ENCODE measurements at places on chromosomes 16 and 17.

DNA sequence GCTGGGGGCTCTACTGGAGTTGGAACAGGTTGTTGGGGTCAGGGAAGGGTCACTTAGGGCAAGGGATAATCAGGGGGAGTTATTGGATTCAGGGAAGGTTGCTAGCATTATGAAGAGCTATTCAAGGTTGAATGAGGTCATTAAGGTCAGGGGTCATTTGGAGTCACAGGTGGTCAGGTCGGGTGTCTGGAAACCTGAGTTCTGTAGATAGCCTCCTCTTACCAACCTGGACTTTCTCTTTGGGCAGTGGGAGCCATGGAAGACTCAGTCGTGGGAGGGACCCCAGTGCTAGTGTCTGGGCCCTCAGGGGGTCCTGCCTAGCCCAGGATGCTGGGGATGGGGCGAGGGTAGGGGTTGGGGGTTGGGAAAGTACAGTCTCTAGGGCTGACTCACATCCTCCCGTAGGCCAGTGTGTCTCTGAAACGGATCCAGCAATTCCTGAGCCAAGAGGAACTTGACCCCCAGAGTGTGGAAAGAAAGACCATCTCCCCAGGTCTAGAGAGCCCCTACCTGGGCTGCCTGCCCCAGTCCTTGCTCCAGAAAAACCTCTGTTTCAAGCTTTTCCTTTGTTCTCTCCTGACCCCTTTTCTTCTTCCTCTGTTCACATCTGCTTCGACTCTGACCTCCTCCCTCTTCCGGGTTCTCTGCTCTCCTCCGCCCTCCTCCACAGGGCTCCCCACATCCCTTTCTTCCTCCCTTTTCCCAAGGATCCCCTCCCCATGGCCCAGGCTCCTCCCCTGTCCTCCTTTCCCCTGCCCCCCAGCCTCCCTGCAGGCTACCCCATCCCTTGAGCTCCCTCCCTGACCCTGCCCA, 33.5 kb downstream of the ABCC3 start:
- no peak overlapping the region for H3K4me3 ChIP-seq
- peaks cover 10% of the 10 kb centered on the region for H3K4me1 ChIP-seq
- DNase-seq = no peak
- no peak overlapping the region for H3K27ac ChIP-seq
- H3K27me3 ChIP-seq = no peaks in the 10 kb centered on the region

DNA sequence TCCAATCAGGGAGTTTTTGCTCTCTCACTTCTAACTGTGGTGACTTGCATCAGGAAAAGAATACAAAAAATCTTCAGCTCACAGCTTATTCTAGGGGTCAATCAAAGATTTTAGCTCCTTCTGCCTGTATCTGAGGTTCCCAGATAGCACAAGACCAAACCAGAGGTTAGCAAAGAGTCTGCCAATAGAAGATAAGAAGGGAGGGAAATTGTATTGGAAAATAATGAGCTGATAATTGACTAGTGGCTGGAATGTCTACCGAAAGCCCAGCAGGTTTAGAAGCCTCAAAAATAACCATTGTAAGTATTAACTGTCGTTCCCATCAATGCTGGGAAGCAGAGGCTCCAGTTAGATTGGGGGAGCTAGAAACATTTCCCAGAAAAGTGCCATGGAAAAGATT, 26.3 kb downstream of the HS3ST3A1 start:
- H3K4me3 ChIP-seq = no peak overlapping the region
- H3K27me3 ChIP-seq = no peaks in the 10 kb centered on the region
- H3K36me3 ChIP-seq = no peaks in the 10 kb centered on the region
- DNase-seq = no peak

DNA sequence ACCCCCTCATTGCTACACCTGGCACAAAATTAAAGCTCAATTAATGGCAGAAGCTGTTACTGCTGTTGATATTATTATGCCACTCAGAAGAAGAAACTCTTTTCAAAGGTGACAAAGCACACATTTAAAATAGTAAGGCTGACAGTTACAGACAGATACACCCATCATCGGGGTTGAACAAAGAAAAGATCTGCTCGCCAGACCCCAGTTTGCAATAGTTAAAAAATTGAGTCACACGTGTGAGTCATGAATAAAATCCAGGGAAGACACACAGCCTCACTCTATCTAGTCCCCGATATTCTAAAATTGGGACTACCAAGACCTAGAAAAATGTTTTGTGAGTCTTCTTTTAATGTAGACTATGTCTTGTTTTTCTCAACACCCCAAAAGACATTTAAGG, 330.0 kb upstream of the SOX9 start:
- no peak overlapping the region for H3K4me3 ChIP-seq
- DNase-seq = no peak
- no peaks in the 10 kb centered on the region for H3K27me3 ChIP-seq
- peaks cover 2% of the 10 kb centered on the region for H3K4me1 ChIP-seq
- H3K27ac ChIP-seq = no peak overlapping the region

DNA sequence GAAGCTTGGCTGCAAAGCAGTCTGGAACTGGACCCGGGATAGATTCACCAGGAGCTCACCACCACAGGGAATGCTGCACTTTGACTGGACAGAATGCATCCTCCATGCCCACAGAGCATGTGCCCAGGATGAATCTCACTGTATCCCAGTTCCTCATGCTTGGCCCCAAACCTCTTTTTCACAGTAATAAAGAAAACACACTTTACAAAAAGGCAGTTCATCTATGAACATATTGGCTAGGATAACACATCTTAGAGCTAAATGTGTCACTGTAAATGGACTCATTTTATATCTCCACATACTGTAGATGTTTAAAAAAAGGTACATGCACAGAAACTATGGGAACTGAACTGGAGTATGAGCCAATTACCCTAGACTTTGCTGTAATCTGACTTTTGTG, 266.9 kb downstream of the TOX3 start:
- no peak for DNase-seq
- no peak overlapping the region for H3K4me3 ChIP-seq
- no peak overlapping the region for H3K27ac ChIP-seq

- DNase-seq = no peak
- H3K36me3 ChIP-seq = peaks cover 21% of the 10 kb centered on the region
- H3K4me3 ChIP-seq = peak overlapping the region; percentile 74
- H3K27ac ChIP-seq = no peak overlapping the region
- peaks cover 5% of the 10 kb centered on the region for H3K4me1 ChIP-seq
- H3K27me3 ChIP-seq = no peaks in the 10 kb centered on the region
These were observed 857 bp downstream of the GOT2 start for GRCh38 chr16:58733248-58733670.

GRCh38 chr16:24471561-24472350, 67.6 kb upstream of the RBBP6 start:
- no peak overlapping the region for H3K27ac ChIP-seq
- H3K36me3 ChIP-seq = no peaks in the 10 kb centered on the region
- no peaks in the 10 kb centered on the region for H3K4me1 ChIP-seq
- no peak for DNase-seq
- no peak overlapping the region for H3K4me3 ChIP-seq

GRCh38 chr16:75198135-75198600, 8.8 kb downstream of the CTRB2 start:
- no peaks in the 10 kb centered on the region for H3K4me1 ChIP-seq
- no peaks in the 10 kb centered on the region for H3K36me3 ChIP-seq
- no peaks in the 10 kb centered on the region for H3K27me3 ChIP-seq
- H3K4me3 ChIP-seq = no peak overlapping the region
- H3K27ac ChIP-seq = no peak overlapping the region
- no peak for DNase-seq

Data from neuronal stem cell (in vitro differentiated cells).